ENCODE measurements at places on chromosomes 7 and 10. TPM values are rescaled to one million over a fixed set of nuclear protein-coding genes. Genes with fewer than 3 reads are reported as not detected.

DNA sequence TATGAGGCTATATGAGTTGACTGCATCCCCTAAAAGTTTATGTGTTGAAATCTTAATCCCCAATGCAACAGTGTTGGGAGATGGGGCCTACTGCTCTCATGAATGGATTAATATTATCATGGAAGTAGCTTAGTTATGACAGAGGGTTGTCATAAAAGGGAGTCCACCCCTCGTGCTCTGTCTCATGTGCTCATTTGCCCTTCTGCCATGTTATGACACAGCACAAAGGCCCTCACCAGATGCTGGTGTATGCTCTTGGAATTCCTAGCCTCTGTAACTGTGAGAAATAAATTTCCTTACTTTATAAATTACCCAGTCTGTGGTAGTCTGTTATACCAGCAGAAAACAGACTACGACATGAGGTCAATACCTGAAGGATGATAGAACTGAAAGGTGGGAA lies 17.6 kb upstream of the PANK1 start:
- no peak for DNase-seq

HPS1 gene
- 32.6 TPM for total RNA-seq

ACBD7 gene
- 2.2 TPM for total RNA-seq

PRXL2A gene
- 26.9 TPM for total RNA-seq

DNA sequence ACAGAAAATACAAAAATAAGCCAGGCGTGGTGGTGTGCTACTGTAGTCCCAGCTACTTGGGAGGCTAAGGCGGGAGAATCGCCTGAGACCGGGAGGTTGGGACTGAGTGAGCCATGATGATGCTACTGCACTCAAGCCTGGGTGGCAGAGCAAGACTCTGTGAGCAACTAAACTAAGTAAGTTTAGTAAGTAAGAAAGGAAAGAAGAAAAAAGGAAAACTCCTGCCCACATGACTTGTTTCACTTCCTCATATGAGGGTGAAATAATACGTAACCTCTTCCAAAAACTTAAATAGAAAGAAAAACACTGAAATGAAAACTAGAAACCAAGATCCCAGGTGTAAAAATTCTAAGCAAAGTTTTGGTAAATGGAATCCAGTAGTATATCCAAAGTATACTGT lies 79.6 kb downstream of the LARP4B start:
- no peak for DNase-seq

- DNase-seq: no peak
Measured at GRCh38 chr10:109591601-109592000, 331.7 kb downstream of the XPNPEP1 start.

- DNase-seq: no peak
Measured at GRCh38 chr7:84294847-84295455, 100.4 kb upstream of the SEMA3A start.

LLCFC1 gene
- total RNA-seq: not detected

COMTD1 gene
- total RNA-seq: 27.2 TPM

ANKRD61 gene
- total RNA-seq: 0.72 TPM

DNA sequence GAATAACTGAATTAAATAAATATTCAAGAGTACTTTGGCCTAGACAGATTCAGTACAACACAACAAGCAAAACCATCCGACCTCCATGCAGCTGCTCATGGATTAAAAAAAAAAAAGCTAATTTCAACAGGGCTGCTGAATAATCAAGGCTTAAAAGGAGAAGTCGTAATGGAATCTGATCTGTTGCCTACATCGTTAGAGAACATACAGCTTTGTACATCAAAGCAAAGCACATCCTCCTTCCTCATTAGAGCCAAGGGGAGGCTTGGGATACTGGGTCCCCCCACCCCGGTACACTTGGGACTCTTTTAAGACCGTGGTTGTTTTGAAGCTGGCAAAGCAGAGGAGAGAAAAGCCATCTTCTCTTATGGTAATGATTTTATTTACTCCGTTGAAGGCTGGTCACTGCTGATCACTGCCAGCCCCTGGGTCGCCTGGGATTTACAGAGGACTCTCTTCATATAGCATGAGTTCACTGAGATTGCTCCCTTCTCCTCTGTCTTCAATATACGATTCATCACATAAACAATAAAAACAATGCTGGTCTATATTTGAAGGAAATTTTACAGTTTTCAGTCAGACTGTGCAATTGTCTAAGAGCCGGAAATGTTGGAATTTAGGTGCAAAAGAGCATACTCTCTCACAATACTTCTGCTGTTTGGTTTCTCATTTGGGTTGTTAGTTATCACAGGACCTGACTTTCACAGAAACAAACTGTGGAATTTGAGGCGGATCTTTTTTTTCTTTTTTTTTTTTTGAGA lies 148.8 kb downstream of the FAM107B start:
- no peak for DNase-seq

DNA sequence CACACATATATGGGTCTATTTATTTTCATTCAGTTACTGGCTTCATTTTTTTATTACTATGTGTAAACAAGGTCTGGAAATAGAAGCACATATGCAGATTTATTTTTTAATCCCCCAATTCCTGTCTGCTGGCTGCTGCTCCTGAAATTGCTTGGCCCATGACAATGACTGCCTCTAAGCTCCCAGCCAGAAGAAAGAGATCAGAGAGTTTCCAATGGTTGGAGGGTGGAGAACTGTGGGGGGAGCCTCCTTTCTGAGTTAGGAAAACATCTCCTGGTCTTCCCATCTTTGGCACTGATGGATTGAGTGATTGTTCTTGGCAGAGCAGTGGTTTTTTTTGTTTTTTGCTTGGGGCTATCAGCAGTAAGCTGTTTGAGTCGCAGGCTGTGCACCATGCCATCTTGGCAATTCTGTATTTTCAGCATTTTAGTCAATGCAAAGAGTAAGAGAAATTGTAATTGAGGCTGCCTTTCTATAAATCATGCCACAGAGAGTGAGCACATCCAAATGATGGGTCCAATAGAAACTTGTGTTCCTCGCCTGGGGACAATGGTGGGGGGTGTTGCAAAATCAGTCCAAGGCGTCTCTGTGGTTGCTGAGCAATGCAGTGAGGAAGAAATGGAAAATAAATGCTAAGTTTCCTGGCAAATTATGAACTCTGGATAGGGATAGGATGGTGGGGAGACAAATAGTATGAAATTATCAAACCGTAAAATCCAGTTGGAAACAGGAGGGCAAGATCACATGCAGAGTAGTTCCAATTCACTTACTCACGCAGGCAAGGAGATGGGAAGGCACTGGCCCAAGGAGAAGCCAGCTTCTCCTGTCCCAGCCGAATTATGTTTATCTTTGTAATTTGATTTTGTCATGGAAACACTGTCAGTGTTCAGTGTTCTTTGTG lies 382.4 kb downstream of the SORCS3 start:
- DNase-seq: no peak

PRKCQ gene
- 0.22 TPM for total RNA-seq

DNA sequence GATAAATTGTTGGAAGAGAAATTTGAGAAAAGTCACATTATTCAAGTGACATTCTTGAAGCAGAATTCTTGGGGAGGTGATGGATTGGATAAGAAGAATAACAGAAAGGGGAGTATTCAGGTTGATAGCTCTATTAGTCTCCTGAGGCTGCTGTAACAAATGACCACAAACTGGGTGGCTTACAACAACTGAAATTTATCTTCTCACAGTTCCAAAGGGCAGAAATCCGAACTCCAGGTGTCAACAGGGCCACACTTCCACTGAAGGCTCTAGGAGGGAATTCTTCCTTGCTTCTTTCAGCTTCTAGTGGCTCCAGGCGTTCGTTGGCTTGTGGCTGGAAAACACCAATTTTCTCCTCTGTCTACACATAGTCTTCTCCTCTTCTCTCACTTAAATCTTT lies 99.8 kb downstream of the TES start:
- DNase-seq: no peak

DNA sequence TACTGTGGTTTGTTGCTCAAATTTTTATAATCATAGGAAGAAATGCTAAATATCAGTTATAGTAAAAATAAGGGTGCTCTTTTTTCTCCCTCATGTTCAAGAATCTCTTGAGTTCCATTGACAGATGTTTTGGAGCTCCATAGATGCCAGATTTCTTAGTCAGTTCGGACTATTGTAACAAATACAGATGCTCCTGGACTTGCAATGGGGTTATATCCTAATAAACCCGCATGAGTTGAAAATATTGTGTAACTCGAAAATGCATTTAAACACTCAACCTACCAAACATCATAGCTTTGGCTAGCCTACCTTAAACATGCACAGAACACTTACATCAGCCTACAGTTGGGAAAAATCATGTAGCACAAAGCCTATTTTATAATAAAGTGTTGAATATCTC lies 100.7 kb upstream of the CSTF2T start:
- no peak for DNase-seq

GRCh38 chr10:95742485-95742884 lies 13.5 kb upstream of the ENTPD1 start:
- no peak for DNase-seq

DNA sequence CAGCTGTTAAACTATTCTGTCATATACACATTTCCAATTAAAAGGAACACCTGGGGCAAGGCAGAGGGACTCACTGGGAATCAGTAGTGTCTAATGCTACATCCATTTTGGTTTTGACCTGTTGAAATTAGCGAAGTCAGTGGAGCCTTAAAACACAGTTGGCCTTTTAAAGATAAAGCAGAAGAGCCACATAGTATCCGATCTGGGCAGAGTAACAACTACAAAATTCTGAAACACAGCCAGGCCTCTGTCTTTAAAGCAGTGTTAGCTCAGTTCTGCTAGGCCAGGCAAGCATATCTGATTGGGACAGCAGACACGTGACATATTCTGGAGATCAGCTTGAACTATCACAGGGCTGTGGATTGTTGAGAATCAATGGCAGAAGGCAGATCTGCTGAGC lies 117.5 kb upstream of the WNT16 start:
- DNase-seq: no peak

RELN gene
- total RNA-seq: 0.57 TPM

- no peak for DNase-seq
Measured at GRCh38 chr10:93992400-93993030, 1.2 kb upstream of the PLCE1 start.

- no peak for DNase-seq
Measured at GRCh38 chr7:55348502-55348901, 16.6 kb upstream of the LANCL2 start.

- DNase-seq: no peak
Measured at GRCh38 chr10:3889961-3890522, 105.0 kb upstream of the KLF6 start.

CPN1 gene
- total RNA-seq: not detected

DNA sequence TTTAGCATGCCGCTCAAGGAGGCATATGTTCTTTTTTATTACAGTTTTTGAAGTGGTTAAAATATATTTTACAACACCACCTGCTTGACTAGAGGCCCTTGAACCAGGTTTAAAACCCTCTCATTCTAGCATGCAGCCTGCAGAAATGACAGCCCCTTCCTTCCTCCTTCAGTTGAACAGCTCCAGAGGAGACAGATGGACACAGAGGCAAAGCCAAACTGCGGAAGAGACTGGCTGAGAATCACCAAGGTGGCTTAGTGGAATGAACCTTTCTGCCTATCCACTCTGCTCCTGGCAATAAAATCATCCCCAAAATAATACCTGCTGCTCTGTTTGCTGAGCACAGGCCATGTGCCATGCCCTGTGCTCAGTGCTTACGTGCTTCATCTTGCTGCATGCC lies 23.9 kb upstream of the PLPP4 start:
- DNase-seq: no peak

DNA sequence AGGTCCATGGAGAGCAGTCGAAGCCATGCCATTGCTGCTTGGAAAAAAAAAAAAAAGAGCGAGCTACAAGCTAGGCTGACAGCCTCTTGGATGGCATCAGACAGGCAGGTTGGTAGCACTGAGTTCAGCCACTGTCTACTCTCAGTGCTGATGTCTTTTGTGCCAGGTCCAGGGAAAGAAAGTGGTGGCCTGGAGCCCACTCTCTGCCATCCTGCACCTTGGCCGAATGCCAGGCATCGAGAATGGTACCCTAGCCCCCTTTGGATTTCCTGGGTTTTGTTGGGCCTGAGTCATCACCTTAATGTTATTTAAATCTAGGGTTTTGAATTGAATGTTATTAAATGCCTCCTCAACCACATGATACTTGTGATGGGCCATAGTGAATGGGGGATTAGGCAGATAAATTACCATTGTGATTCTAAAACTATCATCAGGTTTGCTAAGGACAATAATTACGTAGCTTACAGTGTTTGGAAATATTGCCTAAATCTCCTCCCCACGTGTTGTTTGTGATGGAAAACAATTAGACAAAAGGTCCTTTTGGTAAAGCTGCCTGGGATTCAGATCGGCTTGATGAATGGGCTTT lies 195.7 kb upstream of the GPR26 start:
- no peak for DNase-seq

DNA sequence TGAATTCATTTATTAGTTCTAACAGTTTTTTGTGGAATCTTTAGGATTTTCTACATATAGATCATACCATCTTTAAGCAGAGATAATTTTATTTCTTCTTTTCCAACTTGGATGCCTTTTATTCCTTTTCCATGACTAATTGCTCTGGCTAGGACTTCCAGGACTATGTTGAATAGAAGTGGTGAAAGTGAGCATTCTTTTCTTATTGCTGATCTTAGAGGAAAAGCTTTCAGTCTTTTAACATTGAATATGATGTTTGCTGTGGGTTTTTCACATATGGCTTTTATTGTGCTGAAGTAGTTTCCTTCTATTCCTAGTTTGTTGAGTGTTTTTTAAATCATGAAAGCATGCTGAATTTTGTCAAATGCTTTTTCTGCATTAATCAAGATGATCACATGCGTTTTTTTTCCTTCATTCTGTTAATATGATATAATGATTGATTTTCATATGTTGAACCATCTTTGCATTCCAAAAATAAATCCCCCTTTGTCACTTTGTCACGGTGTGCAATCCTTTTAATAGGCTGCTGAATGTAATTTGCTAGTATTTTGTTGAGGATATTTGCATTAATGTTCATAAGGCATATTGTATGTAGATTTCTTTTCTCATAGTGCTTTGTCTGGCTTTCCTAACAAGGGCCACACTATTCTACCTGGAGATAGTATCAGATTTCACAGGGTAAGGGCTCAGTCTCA lies 92.9 kb downstream of the ZNF467 start:
- no peak for DNase-seq

DNA sequence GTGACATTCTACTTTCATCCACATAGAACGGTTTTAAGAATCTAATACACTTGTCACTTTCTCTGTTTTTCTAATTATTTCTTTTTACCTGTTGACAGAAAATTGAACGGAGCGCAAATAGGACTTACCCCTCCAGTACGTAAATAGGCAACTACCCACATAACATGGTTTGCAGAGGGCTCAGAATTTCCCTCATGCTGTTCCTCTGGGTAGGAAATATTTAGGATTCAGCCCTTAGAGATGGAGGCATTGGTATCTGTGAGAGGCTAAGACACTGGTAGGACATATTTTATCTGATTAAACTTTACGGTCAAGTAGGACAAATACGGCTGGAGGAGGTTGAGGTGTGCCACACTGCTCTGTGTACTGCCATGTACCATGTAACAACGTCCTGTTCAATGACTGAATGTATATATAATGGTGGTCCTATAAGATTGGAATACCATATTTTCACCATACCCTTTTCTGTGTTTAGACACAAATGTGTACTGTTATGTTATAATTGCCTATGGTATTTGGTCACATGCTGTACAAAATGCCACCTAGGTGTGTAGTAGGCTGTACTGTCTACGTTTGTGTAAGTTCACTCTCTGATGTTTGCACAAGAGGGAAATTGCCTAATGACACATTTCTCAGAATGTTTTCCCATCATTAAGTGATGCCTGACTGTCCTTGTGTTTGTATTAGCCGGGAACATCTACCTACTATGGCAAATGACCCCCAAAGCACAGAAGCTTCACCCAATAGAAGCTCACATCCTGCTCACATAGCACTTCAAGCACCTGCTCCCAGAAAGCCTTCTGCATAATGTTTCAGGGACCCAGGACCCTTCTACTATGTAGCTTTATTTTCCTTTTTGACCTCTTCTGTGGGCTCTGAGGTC lies 429.4 kb upstream of the AKR1E2 start:
- DNase-seq: no peak
